Muscle of leg (tissue), 16 donors: ENCODE measurements at places on chromosomes 3 and 15. TPM values are rescaled to one million over a fixed set of nuclear protein-coding genes. Genes with fewer than 3 reads are reported as not detected.
A peak's percentile ranks its signal among the peaks of the same experiment; 100 is the strongest.

EFCC1 gene
- total RNA-seq = 0.66 TPM

CHRNA5 gene
- 0.71 TPM for total RNA-seq

GRCh38 chr3:188734395-188734794 is 437.4 kb upstream of the TPRG1 start:
- H3K4me1 ChIP-seq = peaks cover 4% of the 10 kb centered on the region
- no peaks in the 10 kb centered on the region for H3K27me3 ChIP-seq
- no peak overlapping the region for H3K4me3 ChIP-seq
- DNase-seq = peak; percentile 80

DNA sequence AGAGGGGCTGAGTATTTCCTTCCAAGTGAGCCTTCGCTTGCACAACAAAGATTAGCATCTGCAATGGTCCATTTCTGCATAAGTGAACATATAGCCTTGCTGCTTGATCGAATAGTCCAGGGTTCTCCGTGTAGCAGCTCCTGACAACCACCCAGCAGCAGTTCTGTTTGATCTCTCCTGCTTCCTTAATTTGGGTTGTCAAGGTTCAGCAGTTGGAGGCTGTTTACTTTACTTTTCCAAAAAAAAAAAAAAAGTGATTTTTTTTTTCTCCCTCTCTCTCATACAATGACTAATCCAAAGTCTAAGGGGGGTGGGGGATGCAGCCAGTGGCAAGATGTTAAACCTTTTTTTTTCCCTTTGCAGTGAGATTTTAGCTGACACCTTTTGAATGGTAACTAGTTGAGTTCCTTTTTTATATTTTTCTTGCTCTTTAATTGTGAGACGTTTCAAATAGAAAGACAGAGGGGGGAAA is 3.6 kb downstream of the FOXP1 start:
- H3K4me1 ChIP-seq = peaks cover 15% of the 10 kb centered on the region
- H3K36me3 ChIP-seq = no peaks in the 10 kb centered on the region
- DNase-seq = peak; percentile 38
- H3K4me3 ChIP-seq = no peak overlapping the region
- peaks cover 20% of the 10 kb centered on the region for H3K27me3 ChIP-seq

GRCh38 chr3:73100741-73101559 is 39.5 kb downstream of the EBLN2 start:
- no peaks in the 10 kb centered on the region for H3K36me3 ChIP-seq
- peak; percentile 94 for DNase-seq
- H3K27me3 ChIP-seq = no peaks in the 10 kb centered on the region
- H3K27ac ChIP-seq = no peak overlapping the region
- H3K4me3 ChIP-seq = no peak overlapping the region

GRCh38 chr15:66999046-66999968 is 66.1 kb upstream of the SMAD3 start:
- H3K4me1 ChIP-seq = no peaks in the 10 kb centered on the region
- DNase-seq = no peak
- H3K27ac ChIP-seq = no peak overlapping the region
- no peak overlapping the region for H3K4me3 ChIP-seq

- H3K4me1 ChIP-seq = peaks cover 23% of the 10 kb centered on the region
- H3K27ac ChIP-seq = peak overlapping the region; percentile 81
- H3K36me3 ChIP-seq = no peaks in the 10 kb centered on the region
- no peak overlapping the region for H3K4me3 ChIP-seq
- no peaks in the 10 kb centered on the region for H3K27me3 ChIP-seq
- DNase-seq = no peak
Measured at GRCh38 chr15:85974348-85974705, 105.3 kb upstream of the AGBL1 start.

GRCh38 chr3:14125193-14126016 is 553 bp downstream of the TMEM43 start:
- H3K4me3 ChIP-seq = peak overlapping the region; percentile 93
- peak overlapping the region; percentile 98 for H3K27ac ChIP-seq
- H3K36me3 ChIP-seq = peaks cover 49% of the 10 kb centered on the region
- peak; percentile 83 for DNase-seq
- H3K27me3 ChIP-seq = no peaks in the 10 kb centered on the region

DNA sequence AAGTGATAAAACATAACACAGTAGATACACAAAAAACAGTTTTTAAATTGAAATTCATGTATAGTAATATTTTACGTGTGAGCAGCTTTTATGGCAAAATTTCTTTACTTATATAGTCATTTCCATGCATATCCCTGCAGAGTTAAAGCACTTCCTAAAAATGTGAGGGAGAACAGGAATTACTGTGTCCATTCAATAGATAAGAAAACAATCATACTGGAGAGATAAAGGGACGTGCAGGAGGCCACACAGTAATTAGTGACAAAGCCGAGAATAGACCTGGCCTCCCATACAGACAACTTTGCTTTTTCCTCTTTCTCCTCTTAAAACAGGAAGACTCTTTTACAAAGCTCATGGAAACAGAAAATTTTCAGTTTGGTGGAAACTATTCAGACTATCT is 247.5 kb downstream of the CDIN1 start:
- H3K27me3 ChIP-seq = no peaks in the 10 kb centered on the region
- H3K4me1 ChIP-seq = no peaks in the 10 kb centered on the region
- H3K36me3 ChIP-seq = no peaks in the 10 kb centered on the region
- peak; percentile 7 for DNase-seq
- no peak overlapping the region for H3K4me3 ChIP-seq
- no peak overlapping the region for H3K27ac ChIP-seq

- no peaks in the 10 kb centered on the region for H3K4me1 ChIP-seq
- no peaks in the 10 kb centered on the region for H3K36me3 ChIP-seq
- H3K4me3 ChIP-seq = no peak overlapping the region
- H3K27me3 ChIP-seq = no peaks in the 10 kb centered on the region
- no peak overlapping the region for H3K27ac ChIP-seq
Measured at GRCh38 chr3:39000008-39000450, 51.7 kb downstream of the SCN11A start.
